DMS153 (cell line): ENCODE measurements at places on chromosomes 13 and 19.

- DNase-seq: no peak
Measured at GRCh38 chr19:7267792-7268704, 26.2 kb downstream of the INSR start.

DNA sequence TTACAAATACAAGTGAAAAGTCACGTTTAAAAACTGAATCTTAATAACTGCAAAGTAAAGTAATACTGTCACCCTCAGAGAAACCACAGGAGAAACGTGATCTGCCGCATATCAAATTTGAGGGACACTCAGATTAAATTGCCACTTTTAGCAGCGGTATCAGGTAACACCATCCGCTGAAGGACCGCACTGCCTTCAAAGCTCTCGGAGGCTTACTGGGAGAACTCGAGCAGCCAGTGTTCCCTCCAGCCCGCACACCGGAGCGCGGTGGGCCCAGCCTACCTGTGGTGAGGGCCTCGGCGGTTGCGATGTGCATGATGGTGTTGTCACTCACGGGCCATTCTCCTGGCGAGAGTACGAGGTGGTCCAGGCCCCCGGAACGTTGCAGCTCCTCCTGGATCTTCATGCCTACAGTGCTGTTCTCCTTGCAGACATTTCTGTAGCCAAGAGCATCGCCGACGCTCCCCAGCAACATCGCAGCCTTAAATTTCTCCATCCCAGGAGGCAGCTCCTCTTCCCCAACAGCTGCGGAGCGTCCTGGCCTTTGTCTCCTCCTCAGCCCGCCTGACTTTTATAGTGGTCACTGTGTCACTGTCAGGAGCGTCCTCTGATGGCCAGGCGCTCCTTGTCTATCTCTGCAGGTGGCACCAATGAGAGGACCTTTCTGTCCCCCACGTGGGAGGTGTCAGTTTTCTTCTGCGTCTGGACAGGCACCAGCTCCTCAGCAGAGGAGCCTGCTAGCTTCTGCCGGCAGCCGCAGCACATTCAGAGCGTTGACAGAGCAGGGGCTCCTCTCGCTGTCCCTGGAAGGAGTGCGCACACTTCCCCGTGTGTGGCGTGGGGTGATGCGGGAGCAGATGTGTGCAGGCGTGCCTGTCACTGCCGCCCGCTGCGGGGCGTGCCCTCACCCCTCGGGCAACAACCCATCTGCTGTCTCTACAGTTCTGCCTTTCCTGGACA lies at the start of gene ADPRHL1:
Gene ADPRHL1 (minus strand): TSS at position 547 of the 960 bp plus-strand sequence. CDS start 51 bp downstream, at position 496.
- DNase-seq: no peak

- DNase-seq: no peak
Measured at GRCh38 chr13:75702476-75702875, 66.3 kb downstream of the LMO7 start.

DNA sequence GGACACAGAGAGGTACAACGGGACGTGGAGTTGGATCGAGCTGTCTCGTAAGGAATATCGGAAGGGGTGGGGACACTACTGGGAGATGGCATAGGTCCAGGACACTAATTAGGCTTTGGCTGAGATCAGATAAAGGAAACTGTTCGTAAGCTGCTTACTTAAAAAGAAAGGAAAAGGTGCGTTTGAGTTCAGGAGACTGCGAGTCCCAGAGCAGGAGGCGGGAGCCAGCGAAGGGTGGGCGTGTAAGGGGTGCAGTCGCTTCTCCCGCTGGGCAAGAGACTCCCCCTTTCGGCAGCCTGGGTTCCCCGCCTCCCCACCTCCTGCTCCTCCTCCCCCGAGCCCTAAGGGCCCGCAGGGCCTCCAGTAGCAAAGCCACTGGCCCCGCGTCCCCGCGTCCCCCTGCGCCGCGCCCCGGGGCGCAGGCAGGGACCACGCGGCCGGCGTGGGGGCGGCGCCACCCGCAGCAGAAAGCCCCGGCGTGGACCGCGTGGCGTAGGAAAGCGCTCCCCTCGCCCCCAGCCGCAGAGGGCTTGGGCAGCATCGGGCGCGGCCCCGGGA lies 547 bp downstream of the ABCC4 start:
- DNase-seq: no peak

- DNase-seq: no peak
Measured at GRCh38 chr19:31338069-31338776, 11.0 kb downstream of the TSHZ3 start.

- DNase-seq: no peak
Measured at GRCh38 chr19:18788529-18789421, 2.3 kb downstream of the COMP start.
